ENCODE measurements at places on chromosomes 4 and X.

- peak; percentile 5 for DNase-seq
Observed at GRCh38 chrX:21725496-21725895, 32.4 kb downstream of the SMPX start.

DNA sequence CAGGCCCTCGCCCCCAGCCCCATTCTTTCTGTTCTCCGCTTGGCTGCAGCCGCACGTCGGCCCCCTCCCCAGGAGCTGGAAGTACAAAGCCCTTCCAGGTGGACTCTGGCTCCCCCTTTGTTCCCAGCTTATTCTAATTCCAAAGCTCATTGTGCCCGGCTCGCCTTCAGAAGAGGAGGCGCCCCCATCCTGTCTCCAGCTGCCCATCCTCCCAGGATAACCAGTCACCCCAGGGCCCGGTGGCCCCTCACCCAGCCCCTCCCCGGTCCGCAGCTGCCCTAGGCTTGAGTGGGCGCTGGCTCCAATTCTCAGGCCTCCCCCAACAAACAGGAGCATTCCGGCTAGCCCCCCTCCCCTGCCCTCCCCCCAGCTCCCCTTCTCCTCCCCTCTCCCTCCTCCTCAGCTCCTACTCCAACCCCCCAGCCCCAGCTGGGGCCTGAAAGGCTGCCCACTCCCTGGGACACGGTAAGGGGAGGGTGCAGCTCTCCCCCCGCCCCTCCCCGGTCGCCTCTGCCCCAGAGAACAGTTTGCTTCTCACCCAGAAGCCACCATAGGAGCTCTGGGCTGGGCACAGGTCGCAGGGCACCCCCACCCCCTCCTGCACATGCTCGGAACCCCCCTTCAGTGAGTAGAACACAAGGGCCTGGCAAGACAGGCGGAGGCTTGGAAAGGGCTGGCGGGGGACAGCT is 3.1 kb upstream of the SLC6A8 start:
- no peak for DNase-seq

DNA sequence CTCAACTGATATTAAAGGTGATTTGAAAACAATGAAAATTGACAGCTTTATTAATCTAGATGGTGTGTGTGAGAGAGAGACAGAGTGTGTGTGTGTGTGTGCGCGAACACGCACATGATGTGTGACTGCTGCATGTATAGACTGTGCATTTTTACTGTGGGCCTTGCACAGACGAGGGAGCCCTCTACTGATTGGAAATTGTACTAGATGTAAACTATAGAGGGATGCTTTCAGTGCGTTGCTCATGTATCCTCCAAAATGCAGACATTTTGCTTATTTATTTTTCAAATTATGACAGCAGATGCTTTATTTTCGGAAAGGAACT is 168.4 kb upstream of the GK2 start:
- peak; percentile 19 for DNase-seq

- DNase-seq = no peak
Observed at GRCh38 chr4:121977251-121978171, 25.7 kb upstream of the TRPC3 start.

- DNase-seq = no peak
Observed at GRCh38 chr4:112793033-112793432, 156.1 kb downstream of the LARP7 start.

- DNase-seq = no peak
Observed at GRCh38 chr4:183635321-183635720, 23.7 kb downstream of the RWDD4 start.

DNA sequence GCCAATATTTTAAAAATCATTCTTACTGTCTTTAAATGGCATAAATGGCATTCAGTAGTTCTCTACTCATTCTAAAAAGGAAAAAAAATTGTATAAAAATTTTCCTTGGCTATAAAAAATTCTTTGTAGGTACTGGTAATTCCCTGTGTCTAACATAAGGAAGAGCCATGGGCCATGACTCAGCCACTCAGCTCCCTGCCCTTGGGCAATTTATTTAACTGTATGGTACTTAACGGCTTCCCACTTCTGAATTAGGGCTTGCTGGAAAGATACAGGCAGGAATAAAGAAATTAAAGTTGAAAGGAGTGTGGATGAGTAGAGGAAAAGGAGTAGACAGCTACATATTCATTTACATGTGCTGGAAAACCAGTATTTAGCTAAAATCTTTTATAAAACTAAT is 30.6 kb downstream of the ABHD18 start:
- DNase-seq = no peak

- DNase-seq = no peak
Observed at GRCh38 chr4:183658362-183659028, 490 bp downstream of the RWDD4 start.

DNA sequence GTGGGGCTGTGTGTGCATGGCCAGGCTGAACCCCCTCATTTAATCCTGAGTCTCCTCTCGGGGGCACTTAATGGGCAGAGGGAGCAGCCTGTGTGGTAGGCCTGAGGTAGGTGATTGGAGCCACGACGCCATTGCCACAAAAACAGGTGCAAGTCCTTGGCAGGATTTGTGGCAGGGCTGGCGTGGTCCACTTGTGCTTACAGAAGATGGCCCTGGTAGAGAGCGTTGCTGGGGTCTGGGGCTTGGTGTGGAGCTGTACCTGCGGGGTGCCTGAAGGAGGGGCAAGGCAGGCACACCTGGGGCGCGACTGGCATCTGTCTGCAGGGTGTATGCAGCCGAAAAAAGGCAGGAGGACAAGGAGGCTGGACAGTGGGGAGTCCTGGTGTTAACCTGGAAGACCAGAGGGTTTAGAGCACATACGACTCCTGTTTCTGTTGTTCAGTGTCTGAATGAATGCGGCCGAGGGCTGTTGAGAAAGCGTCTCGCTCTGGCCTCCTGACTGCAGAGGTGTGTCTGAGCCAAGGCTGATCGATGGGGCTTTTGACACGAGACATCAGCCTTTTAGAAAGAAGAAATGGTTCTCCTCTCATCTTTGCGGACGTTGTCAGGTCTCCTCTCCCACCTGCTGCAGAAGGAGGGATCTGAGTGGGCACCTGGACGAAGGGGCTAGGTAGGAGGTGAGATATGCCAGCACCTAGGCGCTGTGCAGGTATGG is 52.0 kb downstream of the TBC1D14 start:
- DNase-seq = no peak

- DNase-seq = no peak
Observed at GRCh38 chr4:85496933-85497332, 22.0 kb downstream of the ARHGAP24 start.

DNA sequence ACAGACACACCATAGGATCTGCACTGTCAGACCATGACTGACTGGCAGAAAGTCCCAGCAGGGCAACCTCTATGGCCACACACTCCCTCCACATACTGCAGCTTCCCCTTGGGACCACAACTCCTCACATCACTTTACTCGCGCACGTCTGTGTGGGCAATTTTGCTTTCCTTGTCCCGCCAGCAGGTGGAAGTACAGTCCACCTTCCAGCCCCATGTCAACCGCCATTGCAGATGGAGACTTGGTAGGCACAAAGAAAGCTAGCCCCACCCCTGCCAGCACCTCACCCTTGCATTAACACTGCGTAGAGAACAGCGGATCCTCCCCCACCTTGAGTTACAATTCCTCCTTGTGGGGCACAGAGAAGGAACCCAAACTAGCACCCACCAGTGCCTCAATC is 74.4 kb upstream of the NAP1L2 start:
- DNase-seq = no peak

DNA sequence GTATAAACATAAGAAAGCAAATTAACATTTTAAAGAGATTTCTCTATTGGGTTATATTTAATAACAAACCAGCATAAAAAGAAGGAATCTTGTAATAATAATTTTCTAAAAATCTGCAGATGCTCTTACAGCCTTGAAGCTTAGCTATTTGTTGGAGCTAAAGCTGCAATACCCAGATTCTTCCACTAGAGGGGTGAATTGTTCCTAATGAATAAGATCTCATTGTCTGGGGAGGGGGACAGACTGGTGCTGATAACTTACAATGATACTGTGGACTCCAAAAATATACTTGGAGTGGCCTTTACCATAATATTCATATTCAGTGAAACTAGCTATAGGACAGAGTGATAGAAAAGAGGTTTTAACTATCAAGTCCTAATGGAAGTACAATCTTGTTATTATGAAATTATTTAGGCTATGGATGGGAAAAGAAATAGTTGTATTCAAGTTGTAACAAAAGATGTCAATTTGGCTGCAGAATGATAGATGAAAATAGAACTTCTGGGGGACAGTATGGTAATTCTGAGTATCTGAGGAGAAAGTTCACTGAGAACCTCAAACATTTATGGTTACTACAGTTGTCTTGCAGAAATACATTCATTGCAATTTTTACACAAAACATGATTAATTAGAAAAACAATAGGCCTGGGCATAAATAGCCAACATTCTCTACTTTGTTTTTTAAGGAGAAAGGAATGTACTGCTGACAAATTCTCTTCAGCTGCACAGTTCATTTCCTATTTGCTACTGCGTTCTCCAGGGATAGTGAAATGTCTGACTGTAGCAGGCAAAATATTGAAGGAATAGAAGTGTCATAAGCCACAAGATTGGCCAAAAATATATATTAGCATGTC is 443.3 kb downstream of the GBA3 start:
- DNase-seq = peak; percentile 72

GRCh38 chr4:105361053-105361452 is 112.8 kb downstream of the PPA2 start:
- DNase-seq = no peak

DNA sequence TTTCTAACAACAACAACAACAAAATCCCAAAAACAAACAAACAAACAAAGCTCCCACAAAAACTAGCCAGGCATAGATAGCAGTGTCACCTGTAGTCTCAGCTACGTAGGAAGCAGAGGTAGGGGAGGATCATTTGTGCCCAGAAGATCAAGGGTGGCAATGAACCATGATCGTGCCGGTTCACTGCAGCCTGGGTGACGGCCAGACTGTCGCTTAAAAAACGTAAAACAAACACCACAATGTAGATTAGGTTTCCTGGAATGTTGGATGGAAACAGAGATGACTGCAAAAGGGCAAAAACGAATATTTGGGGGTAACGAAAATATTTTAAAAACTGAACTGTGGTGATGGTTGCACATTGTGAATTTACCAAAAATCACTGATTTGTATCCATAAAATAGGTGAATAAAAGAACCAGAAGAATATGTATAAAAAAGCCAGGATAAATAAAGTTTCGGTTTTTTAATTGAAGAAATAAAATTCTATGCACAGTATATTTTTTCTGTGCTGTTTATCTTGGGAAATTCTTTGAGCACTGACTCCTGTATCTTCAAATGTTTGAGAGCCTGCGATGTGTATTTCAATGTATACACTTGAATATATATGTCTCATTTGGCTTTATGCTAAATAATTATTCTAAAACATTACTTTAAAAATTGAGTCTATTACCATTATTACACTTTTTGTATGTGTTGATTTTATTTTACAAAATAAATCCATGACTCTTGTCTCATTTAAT is 1477.0 kb downstream of the PCDH7 start:
- DNase-seq = no peak

DNA sequence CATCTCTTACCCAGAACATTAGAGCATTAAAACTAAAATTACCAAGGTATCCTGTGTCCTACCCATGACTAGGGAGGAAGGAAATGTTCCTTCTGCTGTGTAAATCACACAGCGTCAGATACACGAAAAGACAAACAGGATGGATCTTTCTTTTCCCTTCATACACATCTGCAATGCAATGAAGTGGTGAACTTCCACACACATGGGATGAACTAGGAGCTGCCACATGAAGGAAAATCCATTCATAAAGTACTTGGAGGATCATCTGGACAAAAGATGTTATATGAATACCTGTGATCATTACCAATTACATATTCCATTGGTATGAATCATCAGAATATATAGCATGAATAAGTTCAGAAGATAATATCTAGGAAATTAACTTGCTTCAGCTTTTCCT is 46.2 kb downstream of the LDB2 start:
- no peak for DNase-seq

DNA sequence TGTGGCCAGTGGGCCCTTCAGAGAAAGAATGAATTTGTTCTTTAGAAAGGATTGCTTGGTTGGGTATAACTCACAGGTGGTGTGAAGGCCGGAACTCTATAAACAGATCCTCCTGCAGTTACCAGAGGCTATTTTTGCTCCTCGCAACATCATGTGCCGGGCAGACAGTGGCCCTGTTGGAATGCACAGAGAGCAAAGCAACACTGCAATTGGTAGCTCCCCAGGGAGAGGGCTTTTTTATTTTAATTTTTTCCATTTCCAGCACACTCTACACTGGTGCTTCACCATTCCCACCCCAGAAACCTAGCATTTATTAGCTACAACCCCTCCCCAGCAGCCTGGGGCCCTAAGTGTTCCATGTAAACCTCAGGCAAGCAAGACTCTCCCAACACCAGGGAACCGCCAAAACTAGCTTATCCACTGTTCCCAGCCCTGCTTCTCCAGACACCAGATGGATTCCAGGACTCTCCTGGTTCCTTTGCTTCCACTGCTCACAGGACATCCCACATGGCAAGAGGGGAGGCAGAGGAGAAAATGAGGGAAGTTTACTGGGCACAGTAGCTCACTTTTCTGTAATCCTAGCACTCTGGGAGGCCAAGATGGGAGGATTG is 75.1 kb upstream of the TMEM164 start:
- no peak for DNase-seq

DNA sequence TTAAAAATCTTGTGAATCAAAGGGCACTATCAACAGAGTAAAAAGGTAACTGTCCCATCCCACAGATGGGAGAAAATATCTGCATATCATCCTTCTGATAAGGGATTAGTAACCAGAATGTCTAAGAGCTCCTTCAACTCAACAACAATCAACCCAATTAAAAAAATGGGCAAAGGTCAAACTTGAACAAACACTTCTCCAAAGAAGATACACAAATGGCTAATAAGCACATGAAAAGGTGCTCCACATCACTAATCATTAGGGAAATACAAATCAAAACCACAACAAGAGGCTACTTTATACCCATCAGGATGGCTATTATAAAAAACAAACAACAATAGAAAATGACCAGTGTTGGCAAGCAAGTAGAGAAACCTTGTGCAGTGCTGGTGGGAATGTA is 43.3 kb downstream of the TMEM165 start:
- no peak for DNase-seq

DNA sequence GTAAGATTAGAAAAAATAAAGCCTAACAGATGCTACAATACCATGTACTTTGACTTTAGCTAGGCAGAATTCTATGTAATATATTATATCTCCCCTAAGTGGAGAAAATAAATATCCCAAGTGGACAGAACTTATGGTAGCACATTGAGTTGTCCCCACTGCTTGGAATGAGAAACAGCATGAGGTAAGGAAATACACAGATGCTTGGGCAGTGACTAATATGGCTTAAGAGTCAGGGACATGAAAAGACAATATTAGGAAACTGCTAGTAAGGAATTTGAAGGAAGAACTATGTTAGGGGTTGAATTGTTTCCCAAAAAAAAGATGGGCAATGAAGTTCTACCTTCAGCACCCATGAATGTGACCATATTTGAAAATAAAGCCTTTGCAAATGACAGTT is 2265.1 kb downstream of the PCDH7 start:
- DNase-seq = no peak

DNA sequence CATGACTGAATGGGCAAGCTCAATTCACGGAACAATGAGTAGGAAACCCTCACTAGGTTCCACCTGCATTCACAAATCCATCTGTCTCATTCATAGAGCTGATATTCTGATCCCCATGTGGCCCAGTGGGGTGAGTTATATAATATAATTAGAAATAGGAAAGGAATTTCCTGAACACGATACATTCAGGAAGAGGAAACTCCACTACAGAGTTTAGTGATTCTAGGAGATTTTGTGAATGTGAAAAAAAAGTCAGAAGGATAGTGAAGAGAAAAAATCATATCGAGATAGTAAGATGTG is 471.2 kb downstream of the GASK1B start:
- DNase-seq = no peak

GRCh38 chr4:97998203-97998602 is 145.1 kb downstream of the STPG2 start:
- DNase-seq = no peak
